ENCODE measurements at places on chromosomes 3 and 15.

DNA sequence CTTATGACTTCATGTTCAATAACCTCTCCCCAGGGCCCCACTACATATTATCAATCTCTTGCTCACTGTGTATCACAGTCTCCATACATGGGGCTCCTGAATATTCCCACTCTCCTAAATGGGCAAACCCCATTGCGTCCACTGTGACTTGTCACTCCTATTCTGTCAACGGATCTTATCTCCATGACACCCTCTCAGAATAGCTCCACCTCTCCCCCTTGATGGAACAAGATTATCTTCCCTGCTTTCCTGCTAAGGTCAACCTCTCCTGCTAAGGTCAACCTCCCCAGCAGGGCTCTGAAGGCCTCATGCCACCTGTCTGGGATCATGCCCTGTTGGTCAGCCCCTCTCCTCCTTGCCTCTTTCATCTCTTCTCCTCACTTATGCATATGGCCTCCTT is 1.8 kb downstream of the CLDN18 start:
- no peak for DNase-seq

DNA sequence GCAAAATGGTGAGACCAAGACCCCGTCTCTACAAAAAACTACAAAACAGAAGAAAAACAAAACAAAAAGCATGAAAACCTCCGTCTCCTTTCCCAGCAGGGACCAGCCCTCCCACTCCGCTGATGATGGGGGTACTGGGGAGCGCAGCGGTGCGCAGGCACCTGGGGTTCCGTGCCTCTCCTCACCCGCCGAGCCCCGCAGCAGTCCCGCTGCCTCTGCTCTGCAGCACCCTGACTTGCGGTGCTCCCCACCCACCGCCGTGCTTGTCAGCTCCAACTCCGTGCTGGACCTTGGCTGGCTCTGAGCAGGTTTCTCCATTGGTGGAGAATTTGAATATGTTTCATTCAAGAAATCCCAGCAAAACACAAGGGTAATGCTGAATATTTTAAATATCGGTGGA is 46.7 kb upstream of the ATP10A start:
- no peak for DNase-seq

GRCh38 chr15:26864664-26865191 is 2.1 kb upstream of the GABRA5 start:
- DNase-seq = no peak

DNA sequence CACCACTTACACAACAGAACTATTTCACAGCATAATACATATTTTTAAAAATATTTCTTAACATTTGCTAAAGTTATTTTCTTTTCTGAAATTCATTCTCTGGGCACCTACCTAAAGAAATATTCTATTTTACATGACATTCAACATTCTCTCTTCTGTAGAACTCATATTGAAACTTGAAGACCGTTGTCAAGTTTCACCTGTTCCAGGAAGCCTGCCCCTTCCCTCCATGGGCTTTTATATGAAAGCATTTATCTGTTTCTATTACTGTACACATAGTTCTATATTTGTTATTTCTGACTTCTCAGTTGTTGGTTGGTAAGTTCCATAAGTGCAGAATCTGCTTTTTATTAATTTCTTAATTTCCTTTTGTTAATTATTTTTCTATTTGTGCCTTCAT is 204.3 kb upstream of the ALCAM start:
- DNase-seq = no peak

DNA sequence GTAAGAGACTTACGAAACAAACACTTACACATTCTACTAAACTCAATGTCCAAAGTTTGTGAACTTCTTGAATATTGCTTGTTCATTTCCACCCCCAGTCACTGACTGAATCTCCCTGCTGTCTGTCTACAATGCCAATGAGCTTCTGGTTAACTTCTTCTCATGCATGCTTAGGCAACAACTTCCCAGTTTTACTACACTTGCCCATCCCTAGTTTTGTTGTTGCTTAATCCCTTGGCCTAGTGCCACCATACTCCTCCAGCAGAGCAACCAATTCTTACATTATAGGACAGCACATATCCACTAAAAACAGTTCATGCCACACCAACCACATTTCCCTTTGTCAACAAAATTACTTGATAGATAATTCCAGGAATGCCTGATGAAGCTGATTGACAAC is 40.9 kb upstream of the CCR2 start:
- DNase-seq = no peak

DNA sequence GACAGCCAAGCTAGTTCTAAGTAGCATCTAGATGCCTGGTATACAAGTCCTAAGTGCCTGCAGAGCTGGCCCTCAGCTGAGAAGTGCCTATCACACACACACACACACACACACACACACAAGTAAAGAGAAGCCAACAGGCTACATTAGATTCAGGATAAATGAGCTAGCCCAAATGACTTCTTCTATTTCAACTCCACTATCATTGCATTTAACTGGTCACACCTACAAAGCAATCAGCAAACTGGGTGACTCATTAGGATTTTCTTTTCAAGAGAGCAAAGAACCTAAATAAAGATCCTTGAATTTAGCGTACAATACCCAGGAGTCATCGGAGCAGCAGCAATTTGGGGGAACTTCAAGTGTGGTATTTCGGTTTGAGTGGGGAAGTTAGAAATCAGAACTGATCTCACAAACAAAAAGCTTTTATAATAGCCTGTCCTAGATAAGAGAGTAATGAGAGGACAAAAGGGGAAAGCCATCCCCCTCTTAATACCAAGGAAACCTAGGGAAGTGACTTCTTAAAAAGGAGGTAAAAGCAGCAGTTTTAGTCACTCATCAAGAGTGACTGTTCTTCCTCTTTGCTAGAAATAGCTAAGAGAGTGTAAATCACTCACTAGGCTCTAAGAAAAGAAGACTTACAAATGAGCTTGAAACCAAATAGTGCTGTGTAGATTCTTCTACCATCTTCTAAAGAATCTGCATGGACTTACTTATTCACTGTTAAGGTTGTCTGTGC is 112.7 kb downstream of the TNIK start:
- DNase-seq = no peak

DNA sequence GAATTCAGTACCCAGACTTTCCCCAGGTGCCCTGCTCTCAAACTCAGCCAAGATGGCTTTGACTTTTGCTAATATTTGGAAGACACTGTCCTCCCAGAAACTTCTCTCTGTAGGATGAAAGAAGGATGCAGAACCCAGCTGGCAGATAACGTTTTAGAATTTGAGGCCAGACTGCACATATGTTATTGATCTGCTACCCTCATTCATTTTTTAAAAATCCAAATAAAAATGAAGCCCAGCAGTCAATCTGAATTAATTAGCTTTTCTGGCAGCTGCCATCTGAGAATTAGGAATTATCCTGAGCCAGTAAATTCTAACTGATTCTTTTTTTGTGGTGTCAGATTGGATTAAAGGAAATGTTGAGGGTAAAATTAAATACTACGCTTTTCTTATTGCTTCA is 236.6 kb downstream of the PLCL2 start:
- DNase-seq = no peak

- no peak for DNase-seq
Observed at GRCh38 chr3:148901987-148902791, 37.1 kb downstream of the CPA3 start.

- DNase-seq = no peak
Observed at GRCh38 chr3:36786921-36787890, 22.9 kb upstream of the DCLK3 start.

GRCh38 chr3:173744479-173744878 is 346.9 kb downstream of the NLGN1 start:
- no peak for DNase-seq

DNA sequence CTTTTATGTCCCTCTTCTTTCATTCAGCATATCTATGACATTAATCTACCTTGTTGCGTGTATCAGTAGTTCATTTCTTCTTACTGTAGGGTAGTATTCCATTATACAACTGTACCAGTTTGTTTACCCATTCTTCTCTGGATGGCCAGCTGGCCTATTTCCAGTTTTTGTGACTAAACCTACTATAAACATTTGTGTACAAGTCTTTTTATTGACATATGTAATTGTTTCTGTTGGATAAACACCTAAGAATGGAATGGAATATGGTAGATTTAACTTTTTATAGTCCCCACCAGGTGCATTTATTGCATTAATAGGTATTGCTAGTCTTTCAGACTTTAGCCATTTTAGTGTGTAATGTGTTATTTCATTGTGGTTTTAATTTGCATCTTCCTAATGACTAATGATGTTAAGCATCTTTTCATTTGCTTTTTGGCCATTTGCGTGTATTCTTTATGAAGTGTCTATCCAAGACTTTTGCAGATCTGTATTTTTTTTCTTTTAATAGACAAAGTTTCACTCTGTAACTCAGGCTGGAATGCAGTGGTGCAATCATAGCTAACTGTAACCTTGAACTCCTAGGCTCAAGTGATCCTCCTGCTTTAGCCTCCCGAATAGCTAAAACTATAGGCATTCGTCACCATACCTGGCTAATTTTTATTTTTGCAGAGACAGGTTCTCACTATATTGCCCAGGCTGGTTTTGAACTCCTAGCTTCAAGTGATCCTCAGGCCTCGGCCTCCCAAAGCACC is 41.9 kb upstream of the XRN1 start:
- no peak for DNase-seq

DNA sequence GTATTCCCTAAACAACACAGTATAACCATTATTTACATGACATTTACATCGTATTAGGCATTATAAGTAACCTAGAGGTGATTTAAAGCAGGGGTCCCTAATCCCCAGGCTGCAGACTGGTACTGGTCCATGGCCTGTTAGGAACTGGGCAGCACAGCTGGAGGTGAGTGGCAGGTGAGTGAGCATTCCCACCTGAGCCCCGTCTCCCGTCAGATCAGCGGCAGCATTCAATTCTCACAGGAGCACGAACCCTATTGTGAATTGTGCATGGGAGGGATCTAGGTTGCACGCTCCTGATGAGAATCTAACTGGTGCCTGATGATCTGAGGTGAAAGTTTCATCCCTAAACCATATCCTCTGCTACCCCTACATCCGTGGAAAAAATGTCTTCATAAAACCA is 138.2 kb downstream of the ATP10A start:
- DNase-seq = no peak

- no peak for DNase-seq
Observed at GRCh38 chr3:41031401-41031800, 167.9 kb upstream of the CTNNB1 start.

DNA sequence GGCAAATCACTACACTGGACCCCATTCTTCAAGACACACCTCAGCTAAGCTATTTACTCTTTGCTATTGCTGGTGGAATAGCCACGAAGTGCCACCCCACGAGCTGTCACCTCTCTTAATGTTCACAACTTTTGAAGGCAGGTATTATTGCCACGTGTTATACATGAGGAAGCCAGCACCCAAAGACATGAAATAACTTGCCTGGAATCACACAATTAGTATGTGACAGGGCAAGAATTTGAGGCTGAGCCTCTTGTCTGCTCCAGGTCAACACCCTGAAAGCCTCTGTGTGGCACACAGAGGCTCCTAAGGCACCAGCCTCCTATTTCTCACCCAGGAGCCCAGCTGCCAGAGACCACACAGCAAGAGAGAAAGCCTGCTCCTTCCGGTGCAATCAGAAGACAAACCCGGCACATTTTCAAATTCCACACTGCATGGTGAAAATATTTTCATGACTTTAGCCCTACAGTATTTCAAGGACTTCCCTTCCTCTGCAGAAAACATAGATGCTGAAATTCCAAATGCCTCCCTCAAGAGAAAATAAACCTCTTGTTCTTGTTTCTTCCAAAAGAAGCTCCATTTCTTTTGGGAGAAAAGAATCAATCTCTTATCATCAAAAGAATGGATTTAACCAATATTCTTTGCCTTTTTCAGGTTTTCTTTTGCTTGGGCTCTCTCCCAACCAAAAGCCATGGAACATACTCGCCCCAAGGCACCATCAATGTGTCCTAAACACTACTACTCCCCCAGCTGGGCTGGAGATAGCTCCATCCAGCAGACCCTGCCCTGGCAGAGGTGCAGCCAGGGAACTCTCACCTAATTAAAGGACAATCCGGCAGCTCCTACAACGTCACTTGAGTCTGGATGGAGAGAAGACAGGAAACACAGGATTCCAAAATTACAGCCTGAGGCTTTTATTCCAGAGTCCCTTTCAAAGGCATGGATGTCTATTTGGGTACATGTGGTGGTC is 84.7 kb upstream of the THBS1 start:
- DNase-seq = no peak

- no peak for DNase-seq
Observed at GRCh38 chr3:161946443-161946960, 449.9 kb downstream of the OTOL1 start.

- DNase-seq = no peak
Observed at GRCh38 chr3:141275032-141275422, 43.4 kb downstream of the PXYLP1 start.

DNA sequence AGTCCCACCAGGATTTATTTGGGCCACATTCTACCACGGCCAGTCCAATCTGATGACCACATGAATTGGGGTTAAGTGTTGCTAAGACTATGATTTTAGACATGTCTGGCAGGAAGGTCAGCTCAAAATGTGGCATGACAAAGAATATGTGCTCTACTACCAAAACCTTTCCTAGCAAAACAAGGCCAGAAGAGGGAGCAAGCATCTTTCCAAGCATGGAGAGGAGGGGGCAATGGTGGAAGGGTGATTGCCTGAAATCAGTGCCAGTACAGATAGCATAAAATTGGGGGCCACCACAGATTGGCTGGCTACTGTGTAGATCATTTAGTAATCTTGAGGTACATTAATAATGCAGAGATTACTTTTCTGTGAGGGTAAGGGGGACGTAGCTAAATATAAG is 43.2 kb downstream of the TMEM39A start:
- no peak for DNase-seq

GRCh38 chr3:169334991-169335390 is 328.5 kb downstream of the MECOM start:
- no peak for DNase-seq

DNA sequence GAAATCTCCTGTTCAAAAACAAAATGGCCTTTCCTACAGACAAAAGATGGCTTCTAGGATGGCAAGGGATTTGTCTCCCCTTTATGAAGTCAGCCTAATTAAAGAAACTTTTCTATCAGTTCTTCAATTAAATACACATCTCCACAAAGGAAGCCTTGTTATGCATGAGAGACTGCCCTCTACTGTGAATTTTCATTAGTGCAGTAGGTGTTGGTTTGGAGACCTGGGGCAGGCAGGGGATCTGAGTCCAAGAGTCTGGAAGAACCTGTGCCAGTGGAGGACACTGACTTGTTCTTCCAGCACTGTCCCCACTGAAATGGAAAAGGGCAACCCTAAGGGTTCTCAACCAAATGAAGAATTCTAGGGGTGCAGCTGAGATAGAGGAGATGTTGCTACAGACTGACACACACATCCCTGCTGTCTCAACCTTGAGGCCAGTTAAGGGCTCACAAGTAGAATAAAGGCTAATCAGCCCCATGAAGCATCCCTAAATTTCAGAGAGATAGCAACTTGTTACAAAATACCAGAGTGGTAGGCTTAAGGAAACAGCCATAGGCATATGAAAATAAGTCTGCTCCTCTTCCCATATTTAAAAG is 174.0 kb upstream of the PRICKLE2 start:
- no peak for DNase-seq

DNA sequence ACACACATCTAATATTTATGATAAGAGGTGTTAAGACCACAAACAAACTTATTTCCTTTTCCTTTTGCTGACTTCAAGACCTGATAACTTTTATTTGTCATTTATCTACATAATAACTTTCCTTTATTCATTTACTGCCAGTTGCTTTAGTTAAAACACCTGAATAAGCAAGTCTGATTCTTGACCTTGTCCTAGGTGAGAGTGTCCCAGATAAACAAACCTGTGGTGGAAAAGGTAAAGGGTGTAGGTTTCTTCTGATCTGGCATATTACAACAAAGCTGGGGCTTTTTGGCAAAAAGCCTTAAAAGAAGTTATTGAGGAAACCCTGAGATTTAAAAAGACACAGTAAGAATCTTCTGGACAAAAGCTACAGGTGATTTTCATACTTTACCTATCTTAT is 191.5 kb downstream of the ZBBX start:
- DNase-seq = no peak
